ENCODE measurements at places on chromosomes 4 and X.

DNA sequence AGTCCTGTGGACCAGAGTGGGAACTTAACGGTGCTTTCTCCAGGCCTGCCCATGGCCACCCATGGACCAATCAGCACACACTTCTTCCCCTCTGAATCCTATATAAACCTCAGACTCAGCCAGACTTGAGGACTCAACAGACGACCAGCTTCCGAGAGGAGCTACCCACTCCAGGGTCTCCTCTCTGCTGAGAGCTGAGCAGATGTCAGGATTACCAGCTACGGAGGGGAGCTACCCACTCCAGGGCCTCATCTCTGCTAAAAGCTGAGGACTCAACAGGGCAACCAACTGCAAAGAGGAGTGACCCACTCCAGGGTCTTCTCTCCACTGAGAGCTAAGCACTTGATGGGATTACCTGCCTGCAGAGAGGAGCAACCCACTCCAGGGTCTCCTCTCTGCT is 80.0 kb upstream of the DDX60 start:
- no peak for DNase-seq

- DNase-seq = no peak
Observed at GRCh38 chrX:48468693-48469691, 1.1 kb downstream of the SLC38A5 start.

- DNase-seq = no peak
Observed at GRCh38 chr4:186826846-186827533, 103.3 kb upstream of the FAT1 start.

DNA sequence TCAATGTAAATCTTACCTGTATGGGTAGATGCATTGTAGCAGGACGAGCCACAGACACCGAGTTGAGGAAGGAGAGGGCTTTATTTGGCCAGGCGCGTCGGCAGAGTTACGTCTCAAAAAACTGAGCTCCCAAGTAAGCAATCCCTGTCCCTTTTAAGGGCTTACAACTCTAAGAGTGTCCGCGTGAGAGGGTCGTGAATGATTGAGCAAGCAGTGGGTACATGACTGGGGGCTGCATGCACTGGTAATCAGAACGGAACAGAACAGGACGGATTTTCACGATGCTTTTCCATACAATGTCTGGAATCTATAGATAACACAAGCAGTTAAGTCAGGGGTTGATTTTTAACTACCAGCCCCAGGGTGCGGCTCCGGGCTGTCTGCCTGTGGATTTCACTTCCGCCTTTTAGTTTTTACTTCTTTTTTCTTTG is 524.9 kb upstream of the HTR2C start:
- DNase-seq = no peak

DNA sequence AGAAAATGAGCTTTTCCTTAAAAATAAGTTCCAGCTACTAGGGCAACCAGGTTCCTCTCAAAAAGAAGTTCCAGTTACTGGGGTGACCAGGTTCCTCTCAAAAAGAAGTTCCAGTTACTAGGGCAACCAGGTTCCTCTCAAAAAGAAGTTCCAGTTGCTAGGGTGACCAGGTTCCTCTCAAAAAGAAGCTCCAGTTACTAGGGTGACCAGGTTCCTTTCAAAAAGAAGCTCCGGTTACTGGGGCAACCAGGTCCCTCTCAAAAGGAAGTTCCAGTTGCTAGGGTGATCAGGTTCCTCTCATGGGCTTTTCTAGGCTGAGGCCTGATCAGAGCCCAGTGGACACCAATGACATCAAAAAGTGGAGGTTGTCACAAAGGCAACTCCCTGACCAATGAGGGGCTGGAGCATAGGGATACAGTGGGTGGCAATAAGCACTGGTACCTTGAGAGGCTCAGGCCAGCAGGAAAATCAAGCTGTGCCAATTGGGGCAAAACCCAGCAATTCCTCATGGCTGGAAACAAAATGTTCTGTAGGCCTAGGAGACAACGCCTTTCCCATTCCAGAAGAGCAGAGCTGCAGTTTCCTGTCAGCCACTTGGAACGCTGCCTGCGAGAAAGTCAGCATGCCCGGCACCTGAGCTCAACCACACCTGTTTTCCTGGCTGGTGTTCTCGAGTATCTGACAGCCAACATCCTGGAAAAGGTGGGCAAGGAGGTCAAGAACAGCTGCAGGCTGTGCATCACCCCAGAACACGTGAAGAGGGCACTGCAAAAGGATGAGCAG is 12.3 kb upstream of the SYTL5 start:
- DNase-seq = no peak

DNA sequence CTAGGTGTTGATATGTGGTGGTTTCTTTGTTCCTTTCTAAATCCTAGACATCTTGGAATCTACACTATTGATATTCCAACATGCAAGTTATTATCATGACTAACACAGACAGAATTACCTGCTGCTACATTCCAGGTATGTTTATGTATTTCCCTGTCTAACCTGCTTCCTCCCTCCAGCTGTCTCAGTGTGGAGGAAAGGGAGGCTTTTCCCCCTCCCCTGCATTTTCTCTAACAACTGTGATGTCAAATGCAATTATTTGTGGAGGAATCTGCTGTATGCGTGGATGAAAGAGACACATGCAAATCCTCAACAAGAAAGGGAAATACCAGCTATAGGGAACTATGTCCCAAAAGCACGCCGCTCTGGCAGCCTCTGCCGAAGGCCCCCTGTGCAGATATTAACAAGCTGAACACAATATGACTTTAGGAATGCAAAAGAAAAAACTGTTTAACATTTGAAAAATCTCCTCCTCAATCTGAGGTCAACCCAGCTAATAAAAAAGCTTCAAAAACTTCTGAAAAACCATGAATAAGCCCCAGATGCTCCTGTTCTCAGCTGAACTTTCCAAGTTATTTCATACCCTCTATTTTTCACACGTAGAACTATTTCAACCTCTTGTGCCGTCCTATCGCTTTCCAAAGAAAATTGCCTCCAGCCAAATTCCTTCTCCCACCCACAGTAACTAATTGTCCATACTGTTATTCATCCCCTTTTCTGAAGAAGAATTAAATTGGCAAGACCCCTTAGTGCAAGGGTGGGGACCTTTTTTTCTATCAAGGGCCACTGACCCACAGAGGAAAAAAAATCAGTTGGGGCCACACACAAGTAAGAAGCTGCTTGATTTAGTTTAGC is 225.1 kb upstream of the GPC4 start:
- no peak for DNase-seq

DNA sequence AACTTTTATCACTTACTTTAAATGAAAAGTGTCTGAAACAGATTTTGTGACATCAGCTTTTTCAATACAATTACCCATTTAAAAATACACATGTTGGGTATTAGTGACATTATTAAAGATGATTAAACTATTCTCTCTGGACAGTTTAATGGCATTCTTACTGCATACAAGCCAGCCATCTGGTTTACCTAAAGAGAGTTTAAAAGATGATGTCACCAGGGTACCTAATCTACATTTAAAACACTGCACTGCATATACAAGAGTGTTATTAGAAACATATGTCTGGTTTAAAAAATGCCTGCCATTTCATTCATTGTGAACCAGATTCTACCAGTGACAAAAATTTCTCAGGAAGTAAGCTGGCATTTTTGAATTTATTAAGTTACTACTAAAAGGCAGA is 919.1 kb downstream of the ADGRL3 start:
- DNase-seq = no peak

- DNase-seq = no peak
Observed at GRCh38 chr4:161894014-161894413, 269.8 kb downstream of the FSTL5 start.

DNA sequence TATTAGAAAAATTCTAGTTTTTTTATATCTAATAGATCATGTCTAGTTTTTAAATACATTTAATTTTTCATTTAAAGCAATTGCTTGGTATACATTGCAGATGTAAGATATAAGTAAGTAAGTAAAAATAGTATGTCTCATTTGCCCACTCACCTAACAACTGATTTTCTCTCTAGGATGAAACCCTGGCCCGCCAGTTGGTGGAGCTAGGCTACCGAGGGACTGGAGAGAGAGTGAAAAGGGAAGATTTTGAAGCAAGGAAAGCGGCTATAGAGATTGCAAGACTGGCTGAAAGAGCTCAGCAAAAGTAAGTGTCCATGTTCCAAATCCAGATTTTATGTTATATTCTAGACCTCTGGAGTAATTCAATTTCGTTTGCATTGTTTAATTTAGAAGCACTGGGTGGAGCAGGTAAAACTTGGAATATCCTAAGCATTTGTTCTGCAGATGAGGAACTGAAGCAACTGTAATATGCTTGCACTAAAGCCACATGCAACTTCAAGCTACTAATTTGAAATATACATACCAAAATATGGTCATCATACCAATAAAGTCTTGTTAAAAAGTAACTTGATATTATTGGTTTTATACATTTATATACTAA is 27.1 kb downstream of the CFAP299 start:
- DNase-seq = peak; percentile 54

DNA sequence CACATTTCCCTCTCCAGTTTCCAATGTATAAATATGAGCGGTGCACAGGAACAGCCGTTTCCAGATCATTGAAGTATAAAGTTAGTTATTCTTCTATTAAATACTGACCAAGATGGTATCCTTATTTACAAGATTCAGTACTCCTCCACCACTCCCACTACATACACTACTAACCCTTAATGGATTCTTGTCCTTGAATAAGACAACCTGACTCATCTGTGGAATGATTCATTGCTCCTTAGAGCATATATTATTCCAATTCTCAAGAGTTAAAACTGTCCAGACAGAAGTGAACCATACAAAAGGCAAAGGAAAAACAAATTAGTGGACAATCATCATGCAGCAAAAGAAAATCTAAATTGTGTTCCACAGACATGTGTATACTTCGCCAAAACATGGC is 373.3 kb downstream of the IDS start:
- no peak for DNase-seq

- DNase-seq = no peak
Observed at GRCh38 chr4:184684491-184685189, 35.1 kb downstream of the PRIMPOL start.

- no peak for DNase-seq
Observed at GRCh38 chr4:2598511-2599303, 62.3 kb downstream of the FAM193A start.

DNA sequence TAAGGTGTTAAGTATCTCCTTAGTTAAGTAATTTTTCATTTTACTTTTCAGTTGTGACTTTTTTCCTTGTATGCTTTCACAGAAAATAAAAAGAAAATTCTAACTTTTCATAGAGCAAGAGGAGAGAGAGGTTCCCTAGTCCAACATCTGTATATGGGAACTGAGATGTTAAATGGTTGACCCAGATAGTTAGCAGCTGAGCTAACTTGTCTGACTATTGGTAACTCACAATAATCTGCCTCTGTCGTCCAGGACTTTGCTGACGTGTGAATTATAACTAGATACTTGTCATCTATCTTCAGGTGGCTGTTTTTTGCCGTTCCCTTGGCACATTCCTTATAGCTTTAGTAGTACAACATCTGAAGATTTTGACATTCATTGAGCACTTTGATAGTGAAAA is 29.9 kb downstream of the TBC1D19 start:
- no peak for DNase-seq

DNA sequence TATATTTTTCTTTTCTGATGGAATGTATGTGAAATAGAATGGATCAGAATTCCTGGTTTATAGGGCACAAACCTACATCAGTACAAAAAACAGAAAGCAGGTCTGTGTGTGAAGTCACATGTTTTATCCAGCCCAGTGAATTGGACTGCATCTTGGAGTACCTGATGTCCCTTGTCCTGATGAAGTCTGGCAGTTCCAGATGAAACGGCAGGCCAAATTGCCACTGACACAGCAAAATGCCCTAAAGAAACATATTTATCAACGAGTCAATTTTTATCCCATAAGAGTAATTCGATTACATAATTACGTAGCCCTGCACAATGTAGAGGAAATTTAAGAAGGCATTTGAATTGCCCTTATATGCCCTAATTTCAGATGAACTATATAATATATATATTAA is 37.8 kb upstream of the ATP6AP2 start:
- no peak for DNase-seq

Data from right cardiac atrium (tissue), 5 donors.